ENCODE measurements at places on chromosomes 16 and 17.
A peak's percentile ranks its signal among the peaks of the same experiment; 100 is the strongest.

- peak; percentile 18 for ATAC-seq
These were observed 335 bp downstream of the TMEM11 start for GRCh38 chr17:21213638-21214014.

- no peak for ATAC-seq
These were observed 26.5 kb upstream of the SPNS3 start for GRCh38 chr17:4407216-4407615.

DNA sequence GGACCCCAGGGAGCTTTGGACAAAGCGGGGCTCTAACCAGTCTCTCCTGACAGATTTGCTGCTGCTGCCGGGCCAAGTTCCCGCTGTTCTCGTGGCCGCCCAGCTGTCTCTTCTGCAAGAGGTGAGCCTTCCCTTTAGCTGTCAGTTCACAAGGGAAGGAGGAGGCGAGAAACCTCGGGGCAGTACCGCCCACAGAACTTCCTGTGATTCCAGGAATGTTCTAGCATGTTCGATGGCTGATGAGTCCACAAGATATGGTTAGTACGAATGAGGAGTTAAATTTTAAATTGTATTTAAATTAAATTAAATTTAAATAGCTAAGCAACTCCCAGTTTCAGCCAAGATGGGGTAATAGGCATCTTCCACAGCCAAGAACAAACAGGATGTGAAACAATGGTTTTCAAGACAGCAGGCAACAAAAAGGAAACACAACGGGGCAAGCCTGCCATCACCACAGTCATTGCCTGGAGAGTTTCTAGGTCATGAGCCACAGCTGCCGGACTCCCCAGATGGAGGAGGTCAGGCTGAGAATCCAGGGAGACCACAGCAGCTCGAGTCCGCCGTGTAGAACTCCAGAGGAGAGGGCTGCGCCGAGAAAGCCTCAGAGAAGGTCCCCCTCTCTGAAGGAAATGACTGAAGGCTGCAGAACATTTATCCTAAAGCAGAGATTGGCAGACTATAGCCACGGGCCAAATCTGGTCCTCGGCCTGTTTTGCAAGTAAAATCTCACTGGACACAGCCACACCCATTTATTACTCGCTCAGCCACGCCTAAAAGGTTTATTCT lies 9.5 kb upstream of the TCF25 start:
- peak; percentile 83 for ATAC-seq

DNA sequence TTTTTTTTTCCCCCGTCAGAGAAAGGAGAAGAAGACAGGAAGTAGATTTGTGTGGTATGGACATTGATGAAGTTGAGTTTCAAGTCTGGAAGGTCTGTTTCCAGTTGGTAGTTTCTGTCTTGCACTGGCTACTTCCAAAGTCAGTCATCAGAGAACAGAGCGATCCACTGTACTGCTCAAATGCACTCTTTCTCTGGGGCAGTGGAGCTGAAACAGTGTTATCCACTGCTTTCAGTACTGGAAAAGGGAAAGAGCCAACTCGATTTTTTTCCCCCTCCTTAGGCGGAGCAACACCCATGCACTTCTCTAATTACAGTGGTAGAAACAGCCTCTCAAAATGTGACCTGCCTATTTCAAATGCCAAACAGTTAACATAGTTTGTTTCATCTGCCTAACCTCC lies 7.4 kb downstream of the PRKCA start:
- peak; percentile 56 for ATAC-seq

GRCh38 chr16:4891097-4891885 lies 44.0 kb downstream of the UBN1 start:
- no peak for ATAC-seq

GRCh38 chr17:850851-851763 lies 69.0 kb downstream of the MRM3 start:
- ATAC-seq: no peak

GRCh38 chr17:58040386-58040785 lies 33.3 kb upstream of the SRSF1 start:
- ATAC-seq: no peak

DNA sequence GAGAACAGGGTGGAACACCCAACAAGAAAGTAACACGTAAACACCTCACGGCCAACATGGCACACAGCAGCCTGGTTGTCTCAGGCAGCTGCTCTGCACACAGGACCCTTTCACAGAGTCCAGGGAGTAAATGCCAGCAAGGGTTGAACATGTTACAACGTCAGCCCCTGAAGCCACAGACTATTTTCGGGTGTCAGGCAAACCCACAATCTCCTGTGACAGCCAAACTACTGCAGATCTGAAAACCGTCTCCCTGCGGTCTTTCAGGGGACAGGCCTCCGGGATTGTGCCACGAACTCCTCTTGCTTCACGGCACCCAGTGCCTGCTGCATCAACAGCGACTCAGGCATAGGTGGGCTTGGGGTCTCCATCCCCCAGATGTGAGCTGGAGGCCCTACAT lies 127.7 kb downstream of the XYLT1 start:
- peak; percentile 66 for ATAC-seq

DNA sequence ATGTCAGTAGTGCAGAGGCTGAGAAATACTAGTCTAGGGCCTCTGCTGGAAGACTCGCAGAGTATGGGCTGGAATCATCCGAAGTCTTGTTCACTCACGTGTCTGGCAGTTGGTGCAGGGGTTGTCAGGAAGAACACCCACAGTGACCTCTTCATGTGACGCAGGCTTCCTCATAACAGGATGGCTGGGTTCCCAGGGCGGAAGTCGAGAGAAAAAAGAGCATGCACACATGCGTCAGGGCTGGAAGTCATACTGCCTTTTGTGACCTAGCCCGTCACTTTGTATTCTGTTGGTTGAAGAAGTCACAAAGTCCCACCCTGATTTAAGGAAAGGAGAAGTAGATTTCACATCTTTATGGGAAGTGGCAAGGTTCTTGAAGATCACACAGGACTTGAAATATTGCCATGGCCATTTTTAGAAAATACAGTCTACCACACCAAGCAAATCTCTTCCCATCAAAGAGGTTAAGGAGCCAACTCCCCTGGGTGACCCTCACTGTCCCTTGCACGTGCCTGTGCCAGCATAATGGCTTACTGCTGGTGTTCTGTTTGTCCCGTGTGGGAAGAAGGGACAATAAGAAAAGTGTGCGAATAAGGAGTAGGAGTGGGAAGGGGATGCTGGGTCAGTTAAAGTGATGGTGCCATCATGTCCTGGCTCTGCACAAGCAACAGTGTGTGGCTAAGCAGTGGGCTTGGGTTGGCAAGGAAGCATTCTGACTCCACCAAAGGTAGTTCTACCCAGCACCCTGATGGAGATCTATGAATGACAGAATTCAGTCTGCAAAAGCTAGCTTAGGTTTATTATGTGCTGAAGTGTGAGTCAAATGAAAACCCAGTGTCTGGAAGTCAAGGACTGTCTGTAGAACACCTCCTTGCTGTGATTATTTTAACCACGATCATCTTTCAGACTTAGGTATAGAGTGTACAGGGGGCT lies 28.1 kb downstream of the HEATR3 start:
- peak; percentile 82 for ATAC-seq

DNA sequence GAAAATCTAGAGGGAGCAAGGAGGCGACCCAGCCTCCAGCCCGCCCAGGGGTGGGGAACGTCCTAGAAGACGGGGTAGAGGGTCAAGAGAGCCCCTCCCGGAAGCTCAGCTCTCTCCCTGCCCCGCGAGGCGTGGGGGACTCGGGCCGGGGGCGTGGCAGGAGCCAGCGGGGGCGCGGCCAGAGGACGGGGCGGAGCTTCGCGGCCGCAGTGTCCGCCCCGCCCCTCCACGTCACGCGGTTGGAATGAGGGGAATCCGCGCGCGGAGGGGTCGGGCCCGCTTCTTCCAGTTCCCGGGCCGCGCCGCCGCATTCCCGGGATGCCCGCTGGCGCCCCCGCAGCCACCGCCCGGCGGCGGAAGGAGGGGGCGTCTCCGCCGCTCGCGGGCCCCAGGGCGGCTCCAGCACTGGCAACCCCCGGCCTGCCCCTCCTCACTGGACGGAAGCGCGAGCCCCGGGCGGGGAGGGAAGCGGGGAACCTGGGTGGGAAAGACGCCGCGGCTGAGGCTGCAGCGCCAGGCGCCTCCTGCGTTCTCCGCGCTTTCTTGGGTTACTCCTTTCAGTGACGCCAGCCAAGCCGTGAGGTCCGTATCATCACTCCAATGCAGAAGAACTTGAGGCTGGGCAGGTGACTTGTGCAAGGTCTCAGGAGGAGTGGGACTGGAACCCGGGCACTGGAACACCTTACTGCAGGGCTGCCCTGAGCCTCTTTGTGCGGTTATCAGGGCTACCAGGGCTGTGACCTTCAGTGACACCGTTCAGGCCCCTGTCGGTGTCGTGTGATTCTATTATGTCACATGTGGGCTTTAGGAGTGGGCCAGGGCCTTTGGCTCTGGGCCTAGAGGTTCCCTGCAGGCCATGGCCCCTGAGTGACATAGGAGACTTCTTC lies 4.3 kb downstream of the MYO1C start:
- ATAC-seq: peak; percentile 22

GRCh38 chr16:75794426-75794825 lies 68.1 kb upstream of the CPHXL start:
- ATAC-seq: no peak

DNA sequence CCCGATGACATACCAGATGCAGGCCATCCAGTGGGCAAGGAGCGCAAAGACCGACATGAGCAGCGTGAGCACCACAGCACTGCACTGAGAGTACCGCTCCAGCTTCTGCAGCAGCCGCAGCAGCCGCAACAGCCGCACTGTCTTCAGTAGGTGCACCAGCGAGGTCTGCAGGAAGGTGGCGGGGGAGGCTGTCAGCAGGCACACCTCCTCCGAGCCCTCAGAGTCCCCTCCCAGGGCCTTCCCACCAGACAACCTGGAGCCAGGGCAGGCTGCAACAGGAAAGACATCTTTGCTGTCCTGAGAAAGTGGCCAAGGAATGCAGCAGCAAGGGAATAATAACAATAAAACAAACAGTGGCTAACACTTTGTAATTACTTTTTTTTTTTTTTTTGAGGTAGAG lies 9.1 kb downstream of the KCNH4 start:
- no peak for ATAC-seq

- ATAC-seq: no peak
These were observed 14.2 kb upstream of the ADCY7 start for GRCh38 chr16:50252082-50252611.

DNA sequence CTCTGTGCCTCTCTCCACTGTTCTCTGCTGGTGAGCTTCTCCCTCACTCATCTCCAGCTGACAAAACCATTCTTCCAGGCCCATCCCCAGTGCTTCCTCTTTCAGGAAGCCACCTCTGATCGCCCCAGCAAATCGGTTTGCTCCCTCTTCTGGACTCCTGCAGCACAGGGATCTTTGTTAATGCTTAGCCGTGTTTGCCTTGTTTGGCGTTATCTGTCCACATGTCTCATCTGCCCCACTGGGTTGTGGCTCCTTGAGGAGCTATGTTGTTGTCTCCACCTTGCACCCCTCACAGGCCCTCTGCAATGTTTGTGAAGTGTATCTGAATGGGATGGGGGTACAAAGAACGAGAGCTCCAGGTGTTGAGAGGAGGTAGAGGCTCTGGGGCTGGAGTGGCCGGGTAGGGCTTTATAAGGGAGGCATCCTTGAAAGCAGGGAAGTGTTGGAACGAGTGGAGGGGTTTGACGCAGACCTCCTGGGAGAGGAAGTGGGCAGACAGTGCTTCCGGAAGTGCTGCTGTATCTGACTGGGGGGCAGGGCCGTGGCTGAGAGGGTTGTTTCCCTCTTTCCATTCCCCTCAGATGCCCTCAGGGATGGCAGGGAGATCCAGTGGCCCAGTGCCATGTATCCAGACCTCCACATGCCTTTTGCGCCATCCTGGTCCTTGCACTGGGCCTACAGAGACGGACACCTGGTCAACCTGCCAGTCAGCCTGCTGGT lies 27.8 kb downstream of the CASKIN2 start:
- ATAC-seq: peak; percentile 80

- no peak for ATAC-seq
These were observed 15.0 kb upstream of the CBX8 start for GRCh38 chr17:79811868-79812352.
